ENCODE measurements at places on chromosomes 11 and 22.
A peak's percentile ranks its signal among the peaks of the same experiment; 100 is the strongest.

- peak; percentile 14 for DNase-seq
Measured at GRCh38 chr22:48180631-48181030, 1418.2 kb downstream of the TBC1D22A start.

- DNase-seq = peak; percentile 32
Measured at GRCh38 chr11:20599221-20600019, at the start of gene SLC6A5. Gene SLC6A5, plus strand, starts transcription at chr11:20599608. Its CDS starts 65 bp downstream, at chr11:20599673.

DNA sequence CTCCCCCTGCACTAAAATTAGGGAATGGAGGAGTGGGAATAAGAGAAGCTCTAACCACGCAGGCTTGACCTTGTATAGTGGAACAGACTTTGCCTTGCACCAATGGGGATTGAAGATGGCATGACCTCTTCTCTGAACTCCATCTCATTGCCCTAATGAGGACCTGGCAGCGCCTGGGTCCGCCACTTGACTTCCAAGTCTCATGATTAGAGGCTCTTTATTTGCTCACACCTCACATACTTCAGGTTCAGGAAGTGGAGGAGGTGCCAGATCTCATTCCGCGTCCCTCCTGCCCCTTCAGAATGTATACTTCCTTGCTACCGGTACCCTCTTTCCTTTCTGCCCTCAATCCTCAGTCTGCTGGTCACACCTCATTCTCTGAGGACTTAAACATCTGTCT, 106.0 kb upstream of the CD44 start:
- no peak for DNase-seq

DNA sequence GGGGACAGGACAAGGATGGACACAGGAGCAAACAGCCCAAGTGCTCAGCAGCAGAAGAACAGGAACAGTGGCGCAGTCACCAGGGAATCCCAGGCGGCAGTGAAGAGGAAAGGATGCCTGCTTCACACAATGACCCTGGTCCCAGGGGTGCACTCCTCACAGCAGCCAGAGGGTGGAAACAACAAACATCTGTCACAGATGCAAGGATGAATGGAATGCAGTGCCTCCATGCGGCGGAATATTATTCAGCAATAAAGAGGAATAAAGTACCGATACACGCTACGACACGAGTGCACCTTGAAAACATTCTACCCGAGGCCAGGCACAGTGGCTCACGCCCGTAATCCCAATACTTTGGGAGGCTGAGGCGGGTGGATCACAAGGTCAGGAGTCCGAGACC, 12.7 kb downstream of the CSNK1E start:
- DNase-seq = no peak

GRCh38 chr11:2305140-2305778, 3.4 kb downstream of the TSPAN32 start:
- DNase-seq = peak; percentile 58

- DNase-seq = peak; percentile 58
Measured at GRCh38 chr11:102144357-102145355, 34.4 kb downstream of the YAP1 start.

- DNase-seq = no peak
Measured at GRCh38 chr11:46422588-46422987, 31.0 kb upstream of the CHRM4 start.

- peak; percentile 81 for DNase-seq
Measured at GRCh38 chr11:123478352-123478987, 48.4 kb downstream of the GRAMD1B start.

- DNase-seq = peak; percentile 49
Measured at GRCh38 chr11:59705294-59705693, 8.4 kb downstream of the OR10V1 start.

DNA sequence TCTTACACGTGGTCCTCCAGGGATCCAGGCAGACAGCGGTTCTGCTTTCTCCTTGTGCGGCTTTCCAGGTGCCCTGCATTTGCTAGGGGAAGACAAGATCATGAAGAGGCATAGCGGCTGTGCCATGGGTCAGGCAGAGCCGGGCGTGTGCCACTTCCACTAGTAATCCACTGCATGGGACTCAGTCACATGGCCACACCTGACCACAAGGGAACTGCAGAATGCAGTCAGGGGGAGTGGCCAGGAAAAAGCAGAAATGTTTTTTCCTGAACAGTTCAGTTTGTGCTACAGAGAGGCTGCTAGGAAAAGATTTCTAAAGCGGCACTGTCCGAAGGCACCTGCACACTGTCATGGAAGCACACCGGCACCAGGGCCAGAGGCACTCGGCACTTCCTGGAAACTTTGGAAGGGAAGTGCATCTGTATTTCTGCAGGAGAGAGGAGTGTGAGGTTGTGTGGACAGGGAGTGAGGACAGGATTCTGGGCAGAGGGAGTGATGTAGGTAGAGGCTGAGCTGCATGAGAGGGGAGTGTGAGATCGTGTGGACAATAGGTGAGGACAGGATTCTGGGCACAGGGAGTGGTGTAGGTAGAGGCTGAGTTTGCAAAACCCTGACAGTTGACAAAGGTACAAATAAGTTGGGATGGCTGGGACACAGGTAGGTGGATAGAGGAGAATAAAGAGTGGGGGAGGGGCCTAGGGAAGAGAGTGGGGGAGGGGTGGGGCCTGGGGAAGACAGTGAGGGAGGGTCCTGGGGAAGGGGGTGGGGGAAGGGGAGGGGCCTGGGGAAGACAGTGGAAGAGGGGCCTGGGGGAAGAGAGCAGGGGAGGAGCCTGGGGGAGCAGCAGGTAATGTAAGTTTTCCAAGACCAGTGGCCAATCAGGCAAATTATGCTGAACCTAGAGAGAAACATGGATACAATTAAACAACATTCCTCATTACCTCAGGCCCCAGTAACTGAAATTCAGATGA, 1436.3 kb downstream of the TBC1D22A start:
- no peak for DNase-seq

- no peak for DNase-seq
Measured at GRCh38 chr22:23067023-23067650, 3.2 kb upstream of the GNAZ start.

DNA sequence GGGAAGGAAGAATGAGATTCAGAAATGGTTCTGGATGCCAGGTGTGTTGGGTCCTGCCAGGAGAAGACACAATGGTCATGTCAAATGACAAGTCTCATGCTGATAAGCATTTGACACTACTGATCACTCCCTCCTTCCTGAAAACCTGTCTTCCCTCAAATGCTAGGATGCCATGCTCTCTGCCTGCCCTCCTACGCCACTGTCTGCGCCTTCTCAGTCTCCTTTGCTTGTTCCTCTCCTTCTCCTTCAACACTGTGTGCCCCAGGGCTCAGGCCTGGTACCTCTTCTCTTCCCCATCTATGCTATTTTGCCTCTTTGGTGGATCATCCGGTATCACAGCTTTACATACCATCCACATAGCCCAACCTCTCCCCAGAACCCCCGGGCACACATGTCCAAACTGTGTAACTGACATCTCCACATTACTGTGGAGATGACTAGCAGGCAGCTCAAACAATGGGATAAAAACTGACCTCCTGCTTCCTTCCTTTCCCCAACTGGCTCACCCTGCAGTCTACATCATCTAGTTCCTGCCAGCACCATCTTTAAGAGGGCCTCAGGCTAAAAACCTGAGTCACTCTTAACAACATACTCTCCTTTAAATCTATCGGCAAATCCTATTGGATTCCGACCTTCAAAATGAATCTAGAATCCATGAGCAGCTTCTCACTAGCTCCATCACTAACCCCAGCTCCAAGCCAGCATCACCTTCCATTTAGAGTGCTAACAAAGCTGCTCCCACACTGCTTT, 8.2 kb downstream of the AP1B1 start:
- DNase-seq = peak; percentile 89

DNA sequence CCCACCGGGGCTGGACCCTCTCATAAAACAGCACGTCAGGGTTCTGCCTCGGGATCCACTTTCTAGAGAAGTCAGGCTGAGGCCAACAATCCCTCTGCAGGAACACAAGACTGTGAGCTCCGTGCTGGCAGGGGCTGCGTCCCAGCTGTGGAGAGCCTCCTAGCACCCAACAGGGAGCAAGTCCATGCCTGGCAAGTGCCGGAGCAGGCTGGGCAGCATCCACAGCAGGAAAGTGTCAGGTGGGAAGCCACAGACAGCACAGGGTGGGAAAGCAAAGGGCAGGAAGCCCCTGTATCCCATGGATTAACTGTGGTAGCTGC, 682.3 kb downstream of the TBC1D22A start:
- no peak for DNase-seq

DNA sequence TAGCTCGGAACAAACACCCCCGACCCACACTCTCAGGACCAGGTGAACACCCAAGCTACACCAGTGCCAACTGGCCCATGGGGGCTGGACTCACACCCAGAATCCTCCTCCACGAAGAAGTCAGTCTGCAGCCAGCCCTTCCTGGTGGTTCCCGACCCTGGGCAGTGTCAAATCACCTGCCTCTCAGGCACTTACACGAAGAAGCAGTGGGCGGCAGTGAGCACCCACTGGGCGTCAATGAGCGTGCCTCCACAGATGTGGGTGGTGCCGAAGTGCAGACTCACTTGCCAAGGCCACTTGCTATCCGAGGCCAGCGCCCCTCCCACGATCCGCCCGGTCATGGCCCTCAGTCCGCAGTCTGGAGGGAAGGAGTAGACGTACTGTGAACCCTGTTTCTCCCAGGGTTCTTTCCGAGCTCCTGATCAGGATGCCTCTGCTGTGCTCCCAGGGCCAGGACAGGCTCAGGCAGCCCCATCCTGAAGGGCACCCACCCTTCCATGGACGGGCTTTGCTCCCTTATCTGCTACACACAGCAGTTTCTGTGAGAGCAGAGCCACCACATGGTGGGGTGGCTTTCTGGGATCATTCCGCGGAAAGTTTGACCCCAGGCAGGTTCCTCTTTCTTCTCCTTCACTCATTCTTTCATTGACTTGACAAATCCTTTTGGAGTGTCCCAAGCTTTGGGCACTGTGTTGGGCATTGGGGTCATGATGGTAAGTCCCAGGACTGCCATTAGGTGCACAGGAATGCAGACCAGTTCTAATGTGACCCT, 19.4 kb downstream of the TMPRSS13 start:
- no peak for DNase-seq

DNA sequence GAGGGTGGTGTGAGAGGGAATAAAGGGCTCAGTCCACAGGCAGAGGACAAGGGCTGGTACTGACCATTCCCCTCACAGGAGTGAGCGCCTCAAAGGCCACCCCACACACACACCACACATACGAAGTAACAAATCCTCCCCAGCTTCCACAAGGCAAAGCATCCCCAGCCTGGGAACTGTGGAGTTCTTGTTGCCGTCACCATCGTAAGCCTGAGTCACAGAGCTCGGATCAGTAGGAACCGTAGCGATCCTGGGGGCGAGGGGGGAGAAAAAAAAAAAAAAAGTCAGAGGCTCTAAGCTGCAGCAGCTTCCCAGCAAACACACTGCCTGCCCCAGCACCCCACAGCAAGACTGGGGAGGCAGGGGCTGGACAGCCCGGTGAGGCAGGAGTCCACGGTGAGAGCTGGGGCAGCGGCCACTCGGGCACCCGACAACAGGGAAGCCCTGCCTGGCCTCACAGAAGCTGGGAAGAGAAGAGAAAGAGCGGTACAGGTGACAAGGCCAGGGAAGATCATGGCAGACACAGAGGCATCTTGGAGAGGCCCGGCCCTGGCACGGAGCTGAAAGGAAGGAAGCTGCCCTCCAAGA, 11.3 kb downstream of the ARFGAP2 start:
- no peak for DNase-seq

GRCh38 chr11:63915961-63916836, 765 bp downstream of the RCOR2 start:
- DNase-seq = no peak

- DNase-seq = peak; percentile 29
Measured at GRCh38 chr11:110903830-110904229, 191.6 kb upstream of the ARHGAP20 start.

GRCh38 chr11:26065944-26066343, 266.0 kb upstream of the ANO3 start:
- no peak for DNase-seq

GRCh38 chr11:61037441-61038093, 64.7 kb upstream of the CD5 start:
- peak; percentile 16 for DNase-seq
